PC-3 (cell line): ENCODE measurements at places on chromosomes 12 and 14. TPM values are rescaled to one million over a fixed set of nuclear protein-coding genes. Genes with fewer than 3 reads are reported as not detected.

DNA sequence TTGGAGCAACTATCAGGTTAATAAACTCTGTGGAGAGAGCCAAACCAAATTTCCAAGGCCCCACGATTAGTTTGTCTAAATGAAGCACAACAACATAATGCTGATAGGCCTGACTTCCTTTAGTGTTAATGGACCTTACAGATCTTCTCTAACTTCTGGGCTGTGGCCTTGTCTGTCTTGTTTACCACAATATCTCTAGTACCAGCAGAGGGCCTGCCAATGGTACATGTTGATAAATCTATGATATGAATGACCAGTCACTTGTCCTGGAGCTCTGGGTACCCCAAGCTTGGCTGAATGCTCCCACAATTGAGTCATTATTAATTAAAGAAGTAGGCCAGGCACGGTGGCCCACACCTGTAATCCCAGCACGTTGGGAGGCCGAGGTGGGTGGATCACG is 78.9 kb upstream of the CISTR start:
- DNase-seq, result no peak

DNA sequence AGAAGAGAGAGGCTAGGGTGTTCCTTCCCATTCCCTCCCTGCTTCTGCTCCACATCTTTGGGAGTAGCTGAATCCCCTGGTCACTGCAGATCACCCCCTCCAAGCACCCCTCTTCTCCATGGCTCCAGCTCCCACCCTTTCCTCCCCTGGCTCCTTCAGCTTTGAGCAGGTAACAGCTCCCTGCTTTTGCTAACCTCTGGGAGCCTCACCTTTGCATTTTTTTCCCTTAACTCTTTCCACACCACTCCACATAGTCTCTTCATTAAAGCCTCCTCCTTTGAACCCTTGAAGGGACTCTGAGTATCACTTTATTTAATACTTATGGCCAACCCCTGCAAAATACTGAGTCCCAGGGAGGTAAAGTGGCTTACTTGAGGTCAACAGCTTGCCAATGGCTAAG is 25.7 kb upstream of the SERPINA6 start:
- no peak for DNase-seq

GRCh38 chr12:96472384-96472783 is 17.0 kb upstream of the CFAP54 start:
- no peak for DNase-seq

DNA sequence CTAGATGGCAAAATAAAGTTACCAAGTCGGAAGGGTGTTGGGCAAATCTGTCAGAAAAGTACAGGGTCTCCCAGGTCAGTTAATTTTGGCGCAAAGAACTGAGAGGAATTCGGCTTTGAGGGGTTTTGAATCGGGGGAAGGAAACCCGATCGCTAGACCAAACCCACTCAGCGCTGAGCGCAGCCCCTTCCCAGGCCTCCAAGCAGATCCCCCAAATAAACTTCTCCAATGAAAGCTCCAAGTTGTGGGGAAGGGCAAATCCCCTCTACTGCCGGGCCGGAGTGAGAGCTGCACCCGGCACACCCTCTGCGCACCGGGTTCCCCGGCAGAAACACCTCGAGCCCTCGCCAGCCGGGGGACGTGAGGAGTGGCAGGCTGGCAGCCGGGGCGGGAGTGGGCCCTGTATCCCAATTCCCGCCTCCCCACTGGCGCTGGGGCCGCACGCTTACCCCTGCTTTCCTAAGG is 441 bp downstream of the E2F7 start:
- DNase-seq, result no peak

DNA sequence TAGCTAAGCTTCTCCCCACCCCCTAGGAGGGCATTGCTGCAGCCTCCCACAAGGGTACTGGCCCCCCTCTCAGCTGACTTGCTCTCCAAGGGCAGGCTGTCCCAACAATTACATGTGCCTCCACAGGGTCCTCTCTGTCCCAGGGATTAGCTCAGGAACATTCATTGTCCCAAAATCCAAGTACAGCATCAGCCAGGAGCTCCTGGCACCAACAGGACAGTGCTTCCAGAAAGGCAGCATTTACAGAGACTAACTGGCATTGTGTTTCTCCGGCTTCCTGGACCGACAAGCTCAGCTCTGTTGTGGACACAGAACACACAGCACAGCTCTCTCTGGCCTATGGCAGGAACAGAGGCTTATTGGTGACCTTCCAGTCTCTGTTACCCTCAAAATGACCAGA is 21.7 kb downstream of the ABCD4 start:
- no peak for DNase-seq

The MIP gene
- not detected in 2 replicates for total RNA-seq

The C14orf119 gene
- 26.7 and 49.6 TPM in 2 replicates for total RNA-seq

DNA sequence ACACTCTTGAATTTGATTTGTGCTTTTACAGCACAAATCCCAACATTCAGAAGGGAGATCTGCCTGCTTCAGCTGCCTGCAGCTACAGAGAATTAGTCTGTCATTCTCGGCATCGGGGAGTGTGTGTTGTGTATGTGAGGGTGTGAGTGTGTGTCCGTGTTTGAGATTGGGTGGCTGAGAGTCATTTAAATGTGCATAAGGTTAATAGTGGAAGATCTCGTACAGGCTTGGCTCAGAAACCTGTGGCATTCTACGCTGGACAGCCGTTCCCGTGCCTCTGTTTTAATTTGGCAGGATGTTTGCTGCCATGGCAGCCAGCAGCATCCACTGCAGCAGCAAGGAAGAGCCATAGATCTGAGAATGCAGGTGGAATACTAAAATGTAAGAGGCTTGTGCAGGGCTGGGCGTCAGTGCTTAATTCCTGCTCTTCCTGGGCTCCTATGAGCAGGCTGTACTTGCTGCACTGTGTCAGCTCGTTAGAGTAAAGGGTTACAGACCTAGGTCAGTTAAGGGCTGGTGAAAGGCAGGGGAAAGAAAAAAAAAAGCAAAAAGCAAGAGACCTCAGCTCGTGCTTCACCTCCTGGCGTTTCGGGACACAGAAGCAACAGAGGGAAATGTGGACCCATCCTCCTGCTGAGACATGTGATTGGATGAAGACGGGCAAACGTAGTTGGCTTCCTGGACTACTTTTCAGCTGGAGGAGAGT is 205.4 kb downstream of the NAV3 start:
- no peak for DNase-seq

DNA sequence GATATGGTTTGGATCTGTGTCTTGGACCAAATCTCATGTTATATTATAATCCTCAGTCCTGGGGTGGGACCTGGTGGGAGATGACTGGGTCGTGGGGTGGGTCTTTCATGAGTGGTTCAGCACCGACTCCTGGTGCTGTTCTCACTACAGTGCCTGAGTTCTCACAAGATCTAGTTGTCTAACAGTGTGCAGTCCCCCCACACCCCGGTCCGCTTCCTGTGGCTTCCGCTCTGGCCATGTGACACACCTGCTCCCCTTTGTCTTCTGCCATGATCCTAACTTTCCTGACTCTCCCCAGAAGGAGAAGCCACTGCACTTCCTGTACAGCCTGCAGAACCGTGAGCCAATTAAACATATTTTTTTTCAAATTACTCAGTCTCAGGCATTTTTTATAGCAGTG is 1262.2 kb downstream of the TMEM121 start:
- DNase-seq, result no peak

DNA sequence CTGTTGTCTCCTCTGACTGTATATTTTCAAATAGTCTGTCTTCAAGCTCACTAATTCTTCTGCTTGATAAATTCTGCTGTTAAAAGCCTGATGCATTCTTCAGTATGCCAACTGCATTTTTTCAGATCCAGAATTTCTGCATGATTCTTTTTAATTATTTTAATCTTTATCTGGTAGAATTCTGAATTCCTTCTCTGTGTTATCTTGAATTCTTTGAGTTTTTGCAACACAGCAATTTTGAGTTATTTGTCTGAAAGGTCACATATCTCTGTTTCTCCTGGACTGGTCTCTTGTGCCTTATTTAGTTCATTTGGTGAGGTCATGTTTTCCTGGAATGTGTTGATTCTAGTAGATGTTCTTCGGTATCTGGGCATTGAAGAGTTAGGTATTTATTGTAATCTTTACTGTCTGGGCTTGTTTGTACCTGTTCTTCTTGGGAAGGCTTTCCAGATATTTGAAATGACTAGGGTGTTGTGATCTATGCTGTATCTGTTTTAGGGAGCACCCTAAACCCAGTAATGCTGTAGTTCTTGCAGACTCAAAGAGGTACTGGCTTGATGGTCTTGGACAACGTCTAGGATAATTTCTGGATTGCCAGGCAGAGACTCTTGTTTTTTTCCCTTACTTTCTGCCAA is 193.8 kb upstream of the NPAS3 start:
- no peak for DNase-seq

GRCh38 chr12:113875691-113876090 is 90.4 kb downstream of the RBM19 start:
- no peak for DNase-seq
